ENCODE measurements at places on chromosomes 5 and 9. TPM values are rescaled to one million over a fixed set of nuclear protein-coding genes. Genes with fewer than 3 reads are reported as not detected.

Gene KCNN2
- 8.2 TPM for polyA plus RNA-seq

Gene PDE6A
- 0.06 TPM for polyA plus RNA-seq

Gene SLC6A19
- polyA plus RNA-seq: not detected

Gene FUT7
- 0.08 TPM for polyA plus RNA-seq

Gene NSD1
- 40.7 TPM for polyA plus RNA-seq

Gene NLN
- polyA plus RNA-seq: 19.1 TPM

Gene AIF1L
- 27.8 TPM for polyA plus RNA-seq

Gene RPS23
- polyA plus RNA-seq: 3,635 TPM

Gene NHP2
- polyA plus RNA-seq: 87.9 TPM

Gene DNAI1
- 0.24 TPM for polyA plus RNA-seq

Gene TSLP
- 0.67 TPM for polyA plus RNA-seq

Gene ECM2
- polyA plus RNA-seq: 26.4 TPM

Gene PTGES
- polyA plus RNA-seq: 9.5 TPM

Gene RALGDS
- polyA plus RNA-seq: 50.3 TPM

GRCh38 chr9:83920469-83920926 lies 734 bp downstream of the KIF27 start:
- DNase-seq: no peak

GRCh38 chr5:133252133-133252480 lies 200.3 kb downstream of the HSPA4 start:
- no peak for DNase-seq

DNA sequence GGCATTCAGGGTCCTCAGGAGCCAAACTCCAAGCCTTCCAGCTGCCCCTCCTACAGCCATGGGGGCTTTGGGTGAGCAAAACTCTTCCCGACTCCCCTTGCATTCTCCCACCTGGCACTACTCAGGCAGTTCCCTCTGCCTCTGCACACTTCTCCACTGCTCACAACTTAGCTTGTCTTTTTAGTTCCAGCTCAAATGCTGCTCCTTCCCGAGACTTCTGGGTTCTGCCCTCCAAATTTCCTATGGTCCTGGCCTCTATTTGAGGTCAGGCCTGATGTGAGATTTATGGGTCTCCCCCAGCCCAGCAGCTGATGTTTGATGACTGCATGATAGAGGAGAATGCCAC lies 5.7 kb upstream of the SLC25A48 start:
- DNase-seq: no peak

DNA sequence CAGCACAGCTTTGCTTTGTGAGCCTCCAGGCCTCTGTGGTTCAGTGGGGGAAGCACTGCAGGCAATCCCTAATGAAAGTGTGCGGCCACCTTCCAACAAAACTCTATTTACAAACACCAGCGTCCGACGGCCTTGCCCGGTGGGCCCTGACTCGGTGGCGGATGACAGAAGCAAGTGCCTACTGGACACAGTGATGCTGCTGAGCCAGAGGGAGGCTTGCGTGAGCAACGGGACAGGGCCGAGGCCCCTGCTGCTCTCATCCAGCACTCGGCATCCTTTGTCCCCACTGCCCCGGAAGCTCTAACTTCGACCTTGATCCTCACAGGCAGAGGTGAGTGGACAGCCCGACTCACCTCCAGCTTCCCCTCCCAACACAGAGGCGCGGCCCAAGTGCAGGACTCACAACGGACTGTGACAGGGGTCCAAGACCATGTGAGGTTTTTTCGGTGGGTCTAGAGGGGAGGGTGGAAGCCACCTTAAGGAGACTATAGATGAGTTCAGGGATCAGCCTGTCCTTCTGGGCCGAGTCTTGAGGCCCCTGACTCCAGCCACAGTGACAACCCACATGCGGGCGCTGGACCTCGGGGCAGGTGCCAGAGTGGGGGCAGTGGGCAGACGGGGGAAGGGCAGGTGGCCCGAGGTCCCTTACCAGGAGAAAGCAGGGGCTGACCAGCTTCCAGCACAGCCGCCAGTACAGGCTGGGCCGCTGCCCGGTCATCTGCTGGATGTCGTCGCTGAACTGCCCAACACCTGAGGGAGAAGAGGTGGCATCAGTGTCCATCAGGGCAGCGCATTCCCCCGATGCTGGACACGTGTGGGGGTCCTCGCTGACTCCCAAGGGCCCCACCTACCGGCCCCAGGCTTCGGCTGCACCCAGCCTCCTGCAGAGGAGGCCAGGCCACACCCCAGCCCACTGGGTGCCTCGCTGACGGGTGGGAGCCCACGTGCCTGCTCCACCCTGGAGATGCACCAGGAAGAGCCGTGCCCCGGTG lies 39.4 kb downstream of the SLC6A3 start:
- no peak for DNase-seq

DNA sequence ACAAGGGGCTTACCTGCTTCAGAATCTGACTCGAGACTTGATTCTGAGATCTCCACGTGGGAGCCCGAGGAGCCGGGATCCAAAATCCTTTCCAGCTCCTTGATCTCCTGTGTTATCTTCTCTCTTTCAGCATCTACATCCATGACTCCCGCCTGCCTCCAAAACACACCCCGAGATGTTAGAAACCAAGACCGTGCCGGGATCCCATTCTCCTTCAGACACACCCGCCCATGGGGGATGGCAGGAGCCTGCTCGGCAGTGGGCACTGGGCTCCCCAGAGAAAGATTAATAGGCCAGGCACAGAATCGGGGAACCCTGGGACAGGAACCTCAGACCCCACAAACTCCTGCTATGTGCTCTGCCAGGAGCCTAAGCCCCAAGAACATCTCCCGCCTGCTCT lies 1.7 kb downstream of the SNAPC4 start:
- DNase-seq: no peak

DNA sequence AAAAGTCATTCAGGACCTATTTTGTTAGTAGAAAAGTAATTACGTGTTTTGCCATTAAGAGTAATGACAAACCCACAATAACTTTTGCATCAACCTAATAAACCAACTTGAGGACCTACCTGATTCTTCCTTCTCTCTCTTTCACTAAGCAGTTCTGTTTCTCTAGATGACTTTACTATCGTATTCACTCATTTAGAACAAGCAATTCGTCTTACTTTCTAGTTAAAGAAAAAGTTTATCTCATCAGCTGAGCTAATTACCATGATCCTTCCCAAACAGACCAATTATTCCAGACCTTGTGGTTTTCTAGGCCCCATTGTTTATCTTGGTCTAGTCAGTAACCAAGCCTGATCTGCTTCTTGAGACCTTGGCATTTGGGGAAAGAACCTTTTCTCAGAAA lies 49.6 kb upstream of the PRDM9 start:
- DNase-seq: no peak

GRCh38 chr9:120221844-120222243 lies 358.1 kb downstream of the CDK5RAP2 start:
- no peak for DNase-seq

GRCh38 chr9:71783120-71783523 lies 14.8 kb upstream of the CEMIP2 start:
- DNase-seq: no peak

DNA sequence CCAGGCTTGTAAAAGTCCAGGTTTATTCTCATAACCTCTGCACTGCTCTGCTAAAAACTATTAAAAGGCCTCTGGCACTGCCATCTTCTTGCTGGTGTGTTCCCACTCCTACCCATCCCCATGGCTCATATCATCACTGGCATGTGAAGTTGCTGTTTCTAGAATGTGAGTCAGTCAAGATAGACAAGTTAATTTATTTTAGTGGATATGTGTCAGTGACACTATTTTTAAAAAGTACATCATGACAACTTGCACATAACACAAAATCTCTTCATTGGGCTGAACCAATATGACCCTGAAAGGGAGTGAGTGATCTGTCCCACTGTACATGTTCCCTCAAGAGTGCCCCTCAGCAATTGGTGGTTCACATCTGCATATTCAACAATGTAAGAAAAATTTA lies 299.7 kb downstream of the NFIB start:
- no peak for DNase-seq

DNA sequence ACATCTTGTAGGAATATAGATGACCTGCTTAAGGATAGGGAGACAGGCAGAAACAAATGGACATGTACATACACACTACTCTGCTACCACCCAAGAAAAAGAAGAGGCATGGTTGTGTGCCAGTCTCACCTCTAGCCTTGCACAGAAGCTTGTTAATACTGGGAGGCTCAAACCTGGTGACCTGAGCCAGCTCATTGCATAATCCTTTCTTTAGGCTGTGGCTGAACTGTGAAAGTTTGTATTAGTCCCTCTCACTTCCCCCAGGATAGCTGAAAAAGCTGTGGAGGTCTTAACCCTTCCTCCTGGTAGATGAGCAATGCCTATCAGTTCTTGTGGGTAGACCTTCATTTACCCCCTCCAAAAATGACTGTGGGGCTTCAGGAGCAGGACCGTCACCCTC lies 28.7 kb downstream of the TPD52L3 start:
- no peak for DNase-seq

DNA sequence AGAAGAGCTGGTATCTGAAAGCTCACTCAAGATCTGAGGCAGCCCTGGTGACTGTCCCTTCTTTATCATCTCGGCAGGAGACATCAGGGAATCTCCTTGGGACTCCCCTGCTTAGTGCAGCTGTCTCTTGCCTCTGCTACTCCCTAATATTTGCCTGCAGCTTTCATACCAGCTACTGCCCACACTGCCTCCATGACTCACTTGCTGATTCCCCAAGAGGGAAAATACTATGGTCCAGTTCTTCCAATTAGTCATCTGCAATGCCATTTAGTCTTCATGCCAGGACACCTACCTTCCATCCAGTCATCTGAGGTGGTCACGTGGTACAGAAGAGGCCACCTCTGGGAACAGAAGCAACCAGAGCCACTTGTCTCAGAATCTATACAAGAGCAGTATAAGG lies 270.8 kb downstream of the NTRK2 start:
- DNase-seq: no peak

DNA sequence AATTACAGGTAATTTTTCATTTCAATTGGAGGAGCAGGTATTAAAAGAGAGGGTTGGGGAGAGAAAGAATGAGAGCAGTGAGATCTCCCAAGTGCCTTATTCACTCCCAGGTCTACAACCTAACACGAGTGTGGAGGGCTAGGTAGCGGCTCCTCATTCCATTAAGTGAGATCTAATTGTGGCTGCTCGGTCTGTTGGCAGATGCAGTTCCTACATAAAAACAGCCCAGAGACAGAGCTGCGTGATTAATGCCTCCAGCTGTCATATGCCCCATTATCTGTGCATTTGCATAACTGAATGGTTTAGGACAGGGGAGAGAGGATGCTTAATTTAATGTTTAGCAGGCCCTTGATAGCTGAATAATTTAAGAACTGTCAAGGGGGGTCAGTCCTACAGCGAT lies 100.5 kb downstream of the PSAT1 start:
- no peak for DNase-seq

GRCh38 chr9:104319685-104320084 lies 184.4 kb upstream of the OR13F1 start:
- no peak for DNase-seq

DNA sequence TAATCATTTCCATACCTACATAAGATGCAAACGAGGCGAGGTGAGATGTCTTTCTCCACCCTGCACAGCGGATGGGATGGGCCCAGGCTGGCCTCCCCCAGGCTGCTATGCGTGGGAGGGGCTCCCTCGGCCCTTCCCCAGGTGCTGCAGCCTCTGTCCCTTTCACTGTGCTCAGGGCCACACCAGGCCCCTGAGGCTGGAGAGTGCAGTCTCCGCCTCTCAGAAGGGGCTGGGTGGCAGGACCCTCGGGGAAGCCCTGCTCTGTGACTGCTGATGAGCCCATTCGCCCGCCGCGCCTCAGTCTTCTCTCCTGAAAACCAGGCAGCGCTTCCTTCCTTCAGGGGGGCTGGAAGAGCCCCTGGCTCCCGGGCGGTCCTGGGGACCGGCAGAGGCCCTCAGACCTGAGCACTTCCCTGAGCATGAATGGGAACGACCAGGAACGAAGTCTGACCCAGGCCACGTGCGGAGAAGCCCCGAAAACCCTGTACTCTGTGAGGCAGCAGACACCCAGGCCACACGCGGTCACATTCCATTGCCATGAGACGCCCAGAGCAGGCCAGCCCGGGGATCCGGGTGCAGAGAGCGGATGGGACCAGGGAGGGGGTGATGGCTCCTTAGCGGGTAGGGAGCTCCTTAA lies 21.9 kb upstream of the NOTCH1 start:
- DNase-seq: no peak

GRCh38 chr9:112218908-112219307 lies 43.8 kb upstream of the SUSD1 start:
- no peak for DNase-seq

GRCh38 chr5:146440870-146441495 lies 6.2 kb upstream of the TCERG1 start:
- DNase-seq: no peak

DNA sequence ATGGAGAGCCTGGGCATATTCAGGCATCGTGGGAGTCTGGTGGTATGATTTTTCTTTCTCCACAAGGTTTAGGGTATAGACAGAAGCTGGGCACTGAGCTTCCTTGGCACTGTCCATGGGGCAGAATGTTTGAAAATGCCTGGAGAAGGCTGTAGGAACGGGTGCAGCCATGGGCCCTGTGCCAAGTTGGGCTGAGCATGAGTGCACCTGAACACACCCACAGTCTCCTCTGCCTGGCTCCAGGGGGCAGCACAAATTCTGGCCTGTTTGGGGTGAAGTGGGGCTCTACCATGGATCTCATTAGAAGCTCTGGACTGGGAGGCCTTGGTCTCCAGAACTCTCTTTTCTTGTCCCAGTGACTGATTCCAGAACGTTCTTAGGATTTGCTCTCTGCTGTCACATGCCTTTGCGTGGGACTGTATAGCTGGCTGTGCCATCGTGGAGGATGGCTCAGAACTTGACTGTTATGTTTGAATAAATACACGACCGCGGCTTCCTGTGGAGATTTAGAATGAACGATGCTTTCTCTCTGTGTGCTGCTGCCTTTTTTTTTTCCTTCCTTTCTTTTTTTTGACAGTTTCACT lies 229.8 kb downstream of the FANCC start:
- no peak for DNase-seq

GRCh38 chr9:34510497-34511468 lies 12.0 kb downstream of the ENHO start:
- DNase-seq: no peak
